ENCODE measurements at places on chromosomes 4 and X.
A peak's percentile ranks its signal among the peaks of the same experiment; 100 is the strongest.

- peak; percentile 80 for DNase-seq
Observed at GRCh38 chrX:150363561-150364346, 637 bp downstream of the MAMLD1 start.

DNA sequence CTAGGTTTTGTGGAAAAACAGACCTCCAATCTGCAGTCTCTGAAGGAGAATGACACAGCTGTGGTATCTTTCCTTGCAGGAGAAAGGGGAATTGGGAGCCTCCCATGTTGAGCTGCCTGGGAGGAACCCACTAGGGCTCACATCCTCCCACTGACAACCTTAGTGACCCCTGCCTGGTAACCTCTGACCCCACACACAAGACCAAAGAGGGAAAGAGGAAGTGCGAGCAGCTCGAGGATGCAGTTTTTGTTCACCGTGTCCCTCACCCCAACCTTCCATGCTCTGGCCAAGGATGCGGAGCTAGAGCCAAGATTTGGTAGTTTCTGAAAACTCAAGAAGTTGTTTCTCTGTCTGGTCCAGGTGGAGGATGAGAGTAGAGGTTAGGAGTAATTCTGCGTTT is 5.4 kb upstream of the ZXDA start:
- no peak for DNase-seq

GRCh38 chr4:172985552-172985951 is 183.1 kb upstream of the GALNT7 start:
- DNase-seq = no peak

GRCh38 chr4:106700321-106700720 is 331.7 kb upstream of the GIMD1 start:
- no peak for DNase-seq

- DNase-seq = no peak
Observed at GRCh38 chr4:16641971-16642370, 256.5 kb downstream of the LDB2 start.

DNA sequence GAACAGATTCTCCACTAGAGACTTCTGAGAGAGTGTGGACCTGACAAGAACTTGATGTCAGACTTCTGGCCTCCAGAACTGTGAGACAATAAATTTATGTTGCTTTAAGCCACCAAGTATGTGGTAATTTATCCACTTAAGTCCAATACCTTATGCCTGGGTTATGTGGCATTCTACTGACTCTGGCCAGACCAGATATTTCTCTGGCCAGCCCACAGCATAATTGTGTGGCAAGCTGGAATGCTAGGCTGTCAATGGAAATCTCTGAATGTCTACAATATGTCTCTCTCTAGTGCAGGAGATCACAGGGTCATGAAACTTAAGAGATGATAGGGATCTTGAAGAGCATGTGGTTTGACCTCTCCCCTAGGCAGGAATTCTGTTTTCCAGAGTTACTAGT is 251.0 kb downstream of the ZNF674 start:
- DNase-seq = no peak

DNA sequence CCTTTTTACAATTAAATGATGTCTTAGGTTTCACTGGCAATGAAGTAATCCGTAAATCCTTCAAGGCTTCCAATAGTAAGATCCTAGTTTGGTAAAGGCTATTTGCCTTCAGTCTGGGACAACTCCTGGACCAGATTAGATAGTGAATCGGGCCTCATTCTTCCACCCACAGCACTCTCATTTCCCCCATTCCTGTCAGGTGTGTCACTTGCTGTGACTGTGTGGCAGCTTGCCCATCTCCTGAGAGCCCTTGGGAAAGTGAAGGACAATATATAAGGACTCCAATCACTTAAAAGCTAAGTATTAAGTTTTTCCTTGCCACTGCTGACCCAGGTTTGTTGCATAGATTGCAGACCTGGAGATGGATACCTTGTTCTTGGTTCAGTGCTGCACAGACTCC is 3.3 kb upstream of the GASK1B start:
- peak; percentile 64 for DNase-seq

- no peak for DNase-seq
Observed at GRCh38 chr4:12894062-12894461, 590.1 kb downstream of the RAB28 start.

DNA sequence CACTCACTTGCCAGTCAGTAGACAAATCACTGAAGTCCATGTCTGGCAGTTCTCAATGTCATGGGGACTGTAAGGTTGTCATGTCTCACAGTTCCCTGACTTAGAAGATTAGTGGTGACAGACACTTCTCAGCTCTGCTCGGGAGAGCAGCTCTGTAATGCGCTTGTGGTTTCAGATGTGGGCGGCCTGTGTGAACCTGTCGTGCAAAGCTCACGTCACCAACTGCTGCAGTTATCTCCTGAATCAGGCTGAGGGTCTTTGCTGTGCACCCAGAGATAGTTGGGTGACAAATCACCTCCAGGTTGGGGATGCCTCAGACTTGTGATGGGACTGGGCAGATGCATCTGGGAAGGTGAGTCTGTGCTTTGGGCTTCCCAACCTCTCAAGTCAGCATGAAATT is at the start of gene IL9R:
Gene IL9R, plus strand, starts transcription at position 261 of the 400 bp plus-strand sequence. Its CDS starts 64 bp downstream, at position 325.
- DNase-seq = no peak

DNA sequence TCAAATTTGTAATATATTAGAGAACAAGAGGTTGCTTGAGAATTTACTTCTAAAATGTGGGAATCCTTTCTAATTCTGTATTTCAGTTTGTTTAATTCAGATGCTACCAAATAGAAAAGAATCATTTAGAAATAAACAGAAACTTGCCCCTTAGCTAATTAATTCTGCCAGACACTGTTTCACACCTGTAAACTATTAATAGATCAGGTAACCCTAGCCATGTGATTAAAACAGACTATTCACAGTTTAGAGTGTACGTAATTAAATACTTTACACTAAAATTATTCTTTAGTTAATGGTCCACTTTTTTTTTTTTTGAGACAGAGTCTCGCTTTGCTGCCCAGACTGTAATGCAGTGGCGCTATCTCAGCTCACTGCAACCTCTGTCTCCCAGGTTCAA is 124.0 kb downstream of the PTPN13 start:
- DNase-seq = no peak

GRCh38 chr4:64068096-64068495 is 341.2 kb downstream of the TECRL start:
- DNase-seq = no peak

DNA sequence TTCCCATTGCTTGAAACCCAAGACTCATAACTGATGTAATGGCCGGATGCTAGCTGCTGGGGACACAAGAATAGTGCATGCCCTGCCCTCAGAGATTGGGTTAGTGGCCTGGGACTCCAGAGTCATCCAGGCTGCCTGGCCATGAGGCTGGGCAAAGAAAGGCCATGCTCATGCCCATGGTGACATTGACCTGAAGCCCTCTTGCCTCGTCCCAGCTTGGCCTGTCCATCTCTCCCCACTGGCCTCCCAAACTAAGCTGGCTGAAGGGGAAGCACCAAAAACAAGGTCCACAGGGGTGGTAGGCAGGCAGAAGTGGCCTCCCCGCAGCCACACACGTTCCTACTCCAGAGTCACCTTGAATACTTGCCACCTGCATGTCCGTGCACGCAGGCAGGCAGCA is 141.8 kb downstream of the EVC2 start:
- DNase-seq = no peak

- DNase-seq = no peak
Observed at GRCh38 chr4:117154251-117154650, 68.9 kb upstream of the TRAM1L1 start.

DNA sequence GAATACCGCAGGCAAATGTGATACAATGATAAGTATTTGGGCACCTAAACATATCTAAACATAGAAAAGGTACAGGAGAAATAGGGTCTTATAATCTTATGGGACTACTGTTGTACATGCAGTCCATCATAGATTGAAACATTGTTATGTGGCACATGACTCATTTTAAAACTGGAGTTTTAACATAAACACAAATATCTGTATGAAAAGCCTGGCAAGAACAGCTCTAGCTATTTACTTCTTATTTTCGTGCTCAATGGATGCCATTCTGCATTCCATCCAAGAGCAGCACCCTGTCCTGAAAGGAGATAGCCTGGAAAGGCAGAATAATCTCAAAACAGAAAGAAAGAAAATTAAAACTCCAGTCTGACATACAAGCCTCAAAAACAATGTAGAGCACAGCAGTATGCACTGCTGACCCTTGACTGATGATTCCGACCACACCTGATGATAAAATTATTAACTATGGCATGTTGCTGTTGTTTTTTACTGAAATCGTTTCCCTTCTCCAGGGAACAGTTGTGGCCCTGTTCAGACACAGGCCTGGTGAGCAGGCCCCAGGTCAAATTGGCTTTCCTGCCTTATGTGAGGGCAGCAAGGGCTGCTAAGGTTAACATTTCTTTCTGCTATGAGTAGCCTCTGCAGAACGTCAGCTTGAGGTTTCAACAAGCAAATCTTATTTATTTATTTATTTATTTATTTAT is 152.7 kb downstream of the APBB2 start:
- no peak for DNase-seq

DNA sequence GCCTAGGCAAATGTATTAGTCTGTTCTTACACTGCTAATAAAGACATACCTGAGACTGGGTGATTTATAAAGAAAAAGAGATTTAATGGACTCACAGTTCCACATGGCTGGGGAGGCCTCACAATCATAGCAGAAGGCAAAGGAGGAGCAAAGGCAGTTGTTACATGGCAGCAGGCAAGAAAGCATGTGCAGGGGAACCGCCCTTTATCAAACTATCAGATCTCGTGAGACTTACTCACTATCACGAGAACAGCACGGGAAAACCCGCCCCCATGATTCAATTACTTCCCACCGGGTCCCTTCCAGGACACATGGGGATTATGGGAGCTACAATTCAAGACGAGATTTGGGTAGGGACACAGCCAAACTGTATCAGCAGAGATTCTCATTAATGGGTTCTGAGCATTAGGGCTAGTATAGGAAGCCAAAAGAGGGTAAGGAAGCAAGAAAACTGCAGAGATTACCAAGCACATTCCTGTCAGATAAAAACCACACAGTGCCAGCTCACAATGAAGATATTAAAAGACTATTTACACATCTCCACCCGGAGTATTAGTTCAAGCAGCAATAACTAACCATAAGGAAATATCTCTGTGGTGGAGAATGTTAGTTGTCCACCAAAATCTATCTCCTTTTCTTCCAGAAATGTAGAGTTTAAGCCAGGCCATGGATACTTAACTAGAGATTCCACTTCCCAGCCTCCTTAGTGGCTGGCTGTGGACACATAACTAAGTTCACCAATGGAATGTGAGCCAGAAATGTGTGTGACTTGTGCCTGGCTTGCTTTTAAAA is 61.2 kb upstream of the HOPX start:
- no peak for DNase-seq

DNA sequence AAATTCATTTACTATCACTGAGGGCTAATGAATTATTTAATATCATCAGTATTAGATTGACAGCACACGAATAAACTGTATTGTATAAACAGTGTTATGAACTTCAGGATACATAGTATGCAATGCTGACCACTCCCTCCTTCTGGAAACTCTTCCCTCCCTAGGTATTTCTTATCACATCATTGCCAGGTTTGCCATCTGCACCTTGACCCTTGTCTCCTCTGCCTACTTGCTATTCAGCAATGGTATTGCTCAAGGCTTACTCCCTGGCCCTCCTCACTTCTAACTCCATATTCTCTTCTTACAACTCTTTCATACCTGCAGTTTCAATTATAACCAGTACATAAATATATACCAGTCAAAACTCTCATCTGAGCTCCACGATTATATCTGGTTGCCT is 38.9 kb downstream of the ATP8A1 start:
- DNase-seq = no peak

- DNase-seq = no peak
Observed at GRCh38 chrX:152197465-152197864, 59.1 kb upstream of the MAGEA10 start.

GRCh38 chr4:56828784-56829535 is 7.5 kb upstream of the SPINK2 start:
- no peak for DNase-seq

DNA sequence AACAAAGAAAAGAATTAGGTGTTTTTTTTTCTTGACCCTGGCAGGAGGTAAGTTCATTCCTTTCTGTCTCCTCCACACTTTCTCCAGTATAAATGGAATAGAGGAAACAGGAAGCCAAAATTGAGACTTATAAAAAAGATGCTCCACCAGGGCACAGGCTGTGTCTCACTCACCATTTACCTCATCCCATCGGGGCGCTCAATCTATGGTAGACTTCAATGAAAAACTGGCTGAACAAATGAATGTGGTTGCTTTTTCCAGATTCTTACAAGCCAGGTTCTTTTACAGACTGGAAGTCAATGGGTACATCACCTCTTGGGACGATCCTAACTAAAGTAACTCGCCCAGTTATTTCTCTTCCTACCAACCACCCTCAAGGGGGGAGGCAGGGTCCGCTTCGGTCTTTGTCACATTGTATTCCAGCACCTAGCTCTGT is 685 bp downstream of the COMMD8 start:
- no peak for DNase-seq

GRCh38 chr4:176883681-176884418 is 91.1 kb upstream of the VEGFC start:
- DNase-seq = no peak

GRCh38 chr4:163495900-163496299 is 1.4 kb downstream of the TMA16 start:
- DNase-seq = no peak

DNA sequence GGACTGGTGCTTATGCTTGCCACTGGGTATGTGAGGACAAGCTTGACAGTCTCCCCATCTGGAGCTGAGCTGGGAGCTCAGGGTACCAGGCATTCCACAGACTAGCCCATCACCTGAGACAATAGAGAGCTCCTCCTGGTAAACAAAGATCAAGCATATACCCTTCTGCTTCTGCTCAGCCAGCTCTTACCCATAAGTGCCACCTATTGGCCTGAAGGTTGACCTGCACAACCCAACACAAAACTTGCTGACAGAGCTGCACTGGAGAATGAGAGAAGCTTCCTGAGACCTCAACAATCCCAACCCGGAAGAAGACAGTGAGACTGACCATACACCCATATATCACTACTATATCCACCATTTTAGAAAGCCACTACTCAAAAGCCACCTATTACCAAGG is 1049.2 kb upstream of the INTU start:
- DNase-seq = no peak

GRCh38 chr4:183995570-183995969 is 90.5 kb downstream of the STOX2 start:
- DNase-seq = no peak

GRCh38 chr4:7971159-7971631 is 31.5 kb upstream of the AFAP1 start:
- DNase-seq = no peak

- no peak for DNase-seq
Observed at GRCh38 chrX:94515009-94515408, 841.0 kb downstream of the FAM133A start.

DNA sequence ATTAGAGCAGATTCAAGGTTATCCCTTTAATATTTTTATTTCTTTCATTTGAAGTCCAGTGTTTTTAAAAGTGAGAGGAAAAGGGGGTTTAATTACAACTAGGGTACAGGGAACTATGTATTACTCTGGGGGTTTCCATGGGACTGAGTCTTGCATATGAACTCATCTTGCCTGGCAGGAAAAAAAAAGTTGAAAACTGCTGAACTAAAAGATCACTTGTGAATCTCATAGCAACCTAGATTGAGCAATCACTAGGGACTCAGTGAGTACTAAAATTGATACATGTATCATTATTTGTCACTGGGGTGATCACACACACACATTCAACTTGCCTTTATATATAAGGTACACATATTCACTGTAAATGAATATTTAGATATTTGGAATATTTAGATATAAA is 180.7 kb upstream of the SFRP2 start:
- DNase-seq = no peak

GRCh38 chr4:118587946-118588345 is 97.2 kb upstream of the METTL14 start:
- no peak for DNase-seq
